NCI-H748 treated with DMSO at 0.1 percent for 48 hours (cell line): ENCODE measurements at places on chromosomes 12 and 14.

- DNase-seq = no peak
Measured at GRCh38 chr12:130281153-130281799, 56.4 kb upstream of the PIWIL1 start.

DNA sequence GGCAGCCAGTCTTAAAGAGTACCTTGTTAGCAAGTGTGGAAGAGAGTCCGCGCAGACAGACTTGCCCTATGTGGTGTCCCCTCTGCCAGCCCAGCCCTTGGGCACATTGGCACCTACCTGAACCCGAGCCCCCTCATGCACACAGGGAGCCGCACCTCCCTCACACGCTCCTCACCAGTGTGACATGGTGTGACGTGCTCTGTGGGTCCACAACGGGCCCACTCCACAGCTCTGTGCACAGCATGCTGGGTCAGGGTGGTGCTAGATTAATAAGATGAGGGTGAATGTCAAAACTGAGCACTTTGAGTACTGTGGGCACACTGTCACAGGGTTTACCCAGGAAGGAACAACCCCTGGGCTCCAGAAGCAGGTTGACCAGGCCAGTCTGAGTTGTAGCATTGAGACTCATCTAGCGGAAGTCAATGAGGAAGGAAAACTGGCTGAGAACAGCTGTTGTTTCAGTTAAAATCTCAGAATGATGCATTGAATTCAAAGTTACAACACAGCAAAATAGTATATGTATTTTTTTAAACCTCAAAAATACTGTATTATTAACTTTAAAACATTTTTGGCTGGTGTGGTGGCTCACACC is 53.4 kb upstream of the AMN start:
- DNase-seq = no peak

DNA sequence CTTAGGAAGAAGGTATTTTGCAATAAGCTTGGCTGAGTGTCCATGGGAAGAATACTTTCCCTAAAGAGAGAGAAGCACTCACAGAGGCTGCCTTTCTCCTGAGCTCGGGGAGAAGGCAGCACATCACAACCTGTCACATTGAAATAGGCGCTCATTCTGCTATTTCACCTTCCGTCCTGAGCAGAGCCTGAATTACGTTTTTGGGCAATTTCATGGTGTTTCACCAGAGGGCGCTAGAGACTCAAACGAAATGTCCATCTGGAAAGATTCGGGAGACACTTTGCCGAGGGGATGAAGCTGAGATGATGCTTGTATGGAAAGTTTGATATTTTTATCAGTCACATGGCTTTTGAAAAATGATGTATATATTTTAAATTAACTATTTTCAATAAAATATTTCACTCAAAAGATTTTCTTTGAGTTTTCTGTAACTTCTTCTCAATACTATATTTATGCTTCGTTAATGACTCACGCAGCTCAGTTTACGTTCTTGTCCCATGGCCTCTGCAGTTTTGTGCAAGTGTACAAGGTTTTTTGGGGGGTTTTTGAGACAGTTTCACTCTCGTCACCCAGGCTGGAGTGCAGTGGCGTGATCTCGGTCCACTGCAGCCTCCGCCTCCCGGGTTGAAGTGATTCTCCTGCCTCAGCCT is 17.4 kb upstream of the B4GALNT3 start:
- DNase-seq = no peak

DNA sequence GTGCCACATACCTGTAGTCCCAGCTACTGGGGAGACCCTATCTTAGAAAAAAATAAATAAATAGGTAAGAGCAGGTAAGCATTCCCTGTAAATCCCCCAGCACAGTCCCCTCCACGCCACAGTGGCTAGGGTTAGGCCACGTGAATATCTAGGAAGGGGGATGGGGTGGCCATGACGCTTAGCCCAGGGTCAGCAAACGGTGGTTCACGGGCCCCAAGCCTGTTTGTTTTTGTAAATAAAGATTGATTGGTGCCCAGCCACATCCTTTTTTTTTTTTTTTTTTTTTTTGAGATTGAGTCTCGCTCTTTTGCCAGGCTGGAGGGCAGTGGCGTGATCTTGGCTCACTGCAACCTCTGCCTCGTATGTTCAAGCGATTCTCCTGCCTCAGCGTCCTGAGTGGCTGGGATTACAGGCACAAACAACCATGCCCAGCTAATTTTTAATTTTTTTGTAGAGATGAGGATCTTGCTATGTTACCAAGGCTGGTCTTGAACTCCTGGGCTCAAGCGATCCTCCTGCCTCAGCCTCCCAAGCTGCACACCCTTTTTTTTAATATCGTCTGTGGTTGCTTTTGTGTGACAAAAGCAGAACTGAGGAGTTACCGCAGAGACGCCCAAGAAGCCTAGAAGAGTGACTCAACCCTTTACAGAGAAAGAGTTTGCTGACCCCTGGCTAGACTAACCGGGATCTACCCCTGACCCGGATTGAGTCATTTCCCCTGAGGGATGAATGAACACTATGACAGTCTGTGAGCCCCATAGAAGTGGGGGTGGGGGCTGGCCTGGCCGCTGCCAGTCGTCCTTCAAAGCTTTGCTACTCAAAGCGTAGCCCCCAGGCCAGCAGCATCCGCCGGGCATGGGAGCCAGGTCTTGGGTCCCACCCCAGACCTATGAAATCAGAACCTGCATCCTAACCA is 113.7 kb upstream of the NCOR2 start:
- DNase-seq = no peak

DNA sequence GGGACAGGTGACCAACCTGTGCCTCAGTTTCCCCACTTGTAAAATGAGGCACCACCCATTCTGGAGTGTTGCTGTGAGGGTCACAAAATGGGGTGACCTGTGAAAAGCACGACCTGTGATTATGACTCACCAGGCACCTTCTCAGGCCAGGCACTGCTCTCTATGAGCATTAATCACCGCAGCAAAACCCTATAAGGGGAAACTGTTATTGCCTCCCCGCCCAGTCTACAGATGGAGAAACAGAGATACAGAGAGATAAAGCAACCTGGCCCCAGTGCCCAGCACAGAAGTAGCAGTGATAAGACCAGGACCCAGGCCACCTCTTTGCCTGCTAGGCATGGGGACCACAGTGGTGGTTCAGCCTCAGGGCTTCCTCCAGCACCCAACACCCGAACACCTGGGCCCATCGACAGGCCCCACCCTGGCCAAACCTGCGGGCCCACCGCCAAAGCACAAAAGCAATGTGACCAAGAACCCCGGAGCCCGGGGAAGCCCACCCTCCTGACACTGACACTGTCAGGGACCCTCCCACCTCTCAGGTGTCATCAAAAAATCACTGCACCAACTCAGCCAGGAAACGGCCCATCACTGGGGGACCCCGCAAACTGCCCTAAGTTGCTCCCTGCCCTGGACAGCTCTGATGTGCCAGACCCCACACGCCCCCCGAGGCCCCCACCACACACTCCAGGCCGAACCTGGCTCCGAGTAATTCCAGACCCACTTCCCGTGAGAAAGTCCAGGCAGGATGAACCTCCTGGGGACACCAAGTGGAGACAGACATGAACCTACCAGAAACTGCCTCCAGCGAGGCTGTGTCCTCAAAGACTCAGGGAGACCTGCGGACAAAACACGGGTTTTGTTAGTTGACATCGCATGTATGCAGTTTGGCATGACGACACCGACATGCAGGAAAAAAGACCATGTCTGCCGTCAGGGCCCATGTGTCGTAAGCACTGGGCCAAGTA is 32.4 kb downstream of the NCOR2 start:
- DNase-seq = no peak

GRCh38 chr12:50201987-50202521 is 34.9 kb upstream of the CERS5 start:
- DNase-seq = no peak

- DNase-seq = peak; percentile 96
Measured at GRCh38 chr12:41288142-41288811, 100.2 kb downstream of the PDZRN4 start.

GRCh38 chr12:47303995-47304560 is 224.3 kb upstream of the AMIGO2 start:
- no peak for DNase-seq

DNA sequence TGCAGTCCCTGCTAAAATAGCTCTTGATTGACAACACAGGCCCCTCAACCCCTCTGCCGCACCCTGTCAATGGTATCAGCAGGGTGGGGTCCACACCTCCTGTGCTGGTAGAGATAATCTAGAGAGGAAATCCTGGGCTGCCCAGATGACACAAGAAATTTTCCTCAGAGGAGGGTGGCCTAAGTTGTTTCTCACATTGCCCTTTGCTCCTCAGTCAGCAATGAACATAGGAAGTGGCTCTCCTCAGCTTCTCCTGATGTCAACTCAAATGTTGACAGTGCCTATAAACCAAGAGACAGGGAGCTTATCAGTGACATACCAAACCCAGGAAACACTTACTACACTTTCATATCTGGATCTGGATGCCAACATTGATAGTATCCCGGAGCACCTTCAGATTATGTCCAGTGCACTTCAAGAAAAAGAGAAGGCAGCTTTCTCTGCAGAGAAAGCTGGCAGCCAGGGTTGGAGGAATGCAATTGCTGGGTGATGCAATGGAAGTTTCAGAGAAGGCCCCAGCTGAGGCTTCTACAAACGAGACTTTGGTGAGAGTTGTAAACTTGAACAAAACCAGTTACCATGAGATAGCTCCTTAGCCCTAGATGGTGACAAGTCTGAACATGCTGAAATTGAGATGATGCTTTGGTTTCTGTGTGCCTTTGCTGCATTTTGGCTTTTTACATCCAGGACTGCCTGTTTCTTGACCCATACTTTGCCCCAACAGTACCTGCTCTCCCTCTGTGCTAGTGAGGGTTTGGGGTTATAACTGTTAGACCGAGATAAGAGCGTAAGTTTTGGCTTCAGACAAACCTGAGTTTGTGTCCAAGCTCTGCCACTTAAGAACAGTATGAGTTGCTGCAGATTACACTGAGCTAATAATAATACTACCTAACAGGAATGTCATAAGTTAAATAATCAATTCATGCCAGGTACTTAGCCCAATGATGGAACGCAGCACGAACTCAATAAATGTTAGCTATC is 183.5 kb downstream of the NUAK1 start:
- DNase-seq = no peak

GRCh38 chr12:40405419-40405818 is 180.6 kb downstream of the LRRK2 start:
- DNase-seq = no peak

DNA sequence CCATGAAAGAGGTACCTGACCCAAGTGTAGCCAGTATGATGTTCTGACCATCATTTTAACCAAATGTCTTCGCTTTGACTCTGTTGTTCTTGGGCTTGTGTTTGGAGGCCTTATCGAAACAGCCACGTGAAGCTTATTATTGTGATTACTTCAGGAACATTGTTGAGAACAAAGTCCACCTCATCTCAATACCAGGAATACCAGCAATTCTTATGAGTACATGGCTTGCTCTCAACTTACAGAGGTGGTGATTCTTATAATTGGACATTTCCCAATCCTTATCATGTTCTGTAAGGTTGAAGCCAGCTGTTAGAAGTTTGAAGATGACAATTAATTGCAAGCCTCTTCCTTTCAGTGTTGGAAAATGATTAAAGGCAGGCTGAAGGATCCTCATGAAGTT is 21.8 kb upstream of the RPS6KA5 start:
- DNase-seq = no peak

DNA sequence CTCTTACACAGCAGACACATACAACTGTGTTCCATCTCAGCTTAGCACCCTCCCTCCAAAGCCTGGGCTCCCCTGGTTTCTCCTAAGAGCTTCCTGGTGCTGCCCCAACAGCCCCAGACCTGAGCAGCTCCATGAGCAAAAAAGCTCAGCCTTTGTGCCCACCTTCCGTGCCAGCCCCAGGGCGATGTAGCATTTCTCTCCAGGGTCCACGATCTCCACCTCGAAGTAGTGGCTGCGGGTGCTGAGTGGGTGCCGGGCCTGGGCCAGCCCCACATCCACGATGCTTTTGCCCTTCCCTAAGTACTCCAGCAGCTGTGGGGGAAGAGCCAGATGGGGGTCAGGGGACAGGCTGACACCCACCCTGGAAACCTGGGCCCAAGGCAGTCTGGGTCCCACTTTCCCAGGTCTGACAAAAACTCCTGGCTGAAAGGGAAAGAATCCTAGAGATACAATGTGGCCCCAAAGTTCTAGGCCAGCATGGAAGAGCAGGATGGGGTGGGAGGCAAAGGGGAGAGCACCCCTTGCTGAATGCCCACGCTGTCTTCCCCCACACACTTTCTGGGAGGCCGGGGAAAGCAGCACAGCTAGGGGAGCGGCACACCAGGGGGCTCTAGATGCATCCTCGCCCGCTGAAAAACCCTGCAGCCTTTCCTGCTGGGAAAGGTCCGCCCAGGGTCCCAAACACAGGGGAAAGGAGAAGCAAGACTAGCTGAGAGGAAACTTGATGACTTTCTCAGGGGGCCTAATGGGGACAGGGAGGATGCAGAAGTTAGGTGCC is 11.0 kb downstream of the SPRYD3 start:
- no peak for DNase-seq

DNA sequence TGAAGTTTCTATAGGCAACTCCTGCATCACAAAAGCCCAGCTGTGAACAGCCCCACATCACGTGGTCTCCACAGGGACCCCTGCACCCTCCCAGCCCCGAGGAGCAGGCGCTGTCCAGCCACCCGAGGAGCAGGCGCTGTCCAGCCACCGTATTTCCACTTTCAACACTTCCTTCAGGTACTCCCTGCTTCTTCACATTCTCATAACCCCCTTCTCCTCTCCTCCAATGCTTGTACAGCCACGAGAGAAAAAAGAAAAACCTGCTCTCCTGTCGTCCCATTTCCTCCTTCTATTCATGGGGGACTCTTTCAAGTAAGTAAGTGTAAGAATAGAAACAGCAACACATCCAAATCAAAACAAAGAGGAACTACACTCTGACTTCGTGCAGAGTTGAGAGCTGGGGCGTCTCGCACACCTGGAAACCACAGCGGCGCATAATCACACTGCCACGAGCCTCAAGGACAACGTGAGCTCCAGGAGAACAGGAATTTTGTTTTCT is 11.9 kb downstream of the CDC42BPB start:
- no peak for DNase-seq
